ENCODE measurements at places on chromosomes 2 and 18.

GRCh38 chr2:128727404-128727803 is 408.7 kb upstream of the HS6ST1 start:
- DNase-seq, result no peak

DNA sequence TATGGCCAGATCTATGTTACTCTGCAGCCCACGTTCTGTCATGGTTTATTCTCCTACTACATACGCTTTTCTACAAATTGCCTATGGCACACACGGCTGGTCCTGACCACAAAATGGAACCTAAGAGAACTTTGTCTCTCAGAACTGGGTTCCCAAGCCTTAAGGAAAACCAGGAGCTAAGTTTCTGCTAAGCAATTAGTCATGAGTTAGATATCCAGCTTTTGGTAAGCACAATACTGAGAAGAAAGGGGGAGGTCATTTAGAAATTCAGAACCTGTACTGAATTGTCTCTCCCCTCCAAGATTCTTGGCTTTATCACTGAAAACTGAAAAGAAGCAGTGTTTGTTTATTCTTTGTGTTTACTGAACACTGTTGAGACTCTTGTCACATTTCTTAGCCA is 283.5 kb upstream of the TANK start:
- no peak for DNase-seq

DNA sequence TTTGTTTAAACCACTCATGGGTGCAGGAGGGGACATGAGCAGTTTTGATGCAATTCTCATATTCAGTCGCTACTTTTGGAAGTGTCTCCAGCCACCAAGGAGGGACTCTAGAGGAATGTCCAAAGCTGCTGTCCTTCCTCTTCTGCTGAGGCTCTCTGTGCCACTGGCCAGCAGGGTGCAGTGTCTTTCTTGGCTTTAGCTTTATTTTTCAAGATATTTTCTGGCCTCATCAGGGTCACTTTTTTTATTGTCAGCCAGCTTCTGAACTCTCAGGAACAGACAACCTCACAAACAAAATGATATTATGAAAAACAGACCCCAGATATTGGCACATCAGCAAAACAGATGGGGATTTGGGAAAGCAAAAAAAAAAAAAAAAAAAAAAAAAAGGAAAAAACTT is 289.3 kb upstream of the ZSWIM2 start:
- DNase-seq, result no peak

- DNase-seq, result no peak
Observed at GRCh38 chr18:77037567-77037966, 95.0 kb downstream of the MBP start.

DNA sequence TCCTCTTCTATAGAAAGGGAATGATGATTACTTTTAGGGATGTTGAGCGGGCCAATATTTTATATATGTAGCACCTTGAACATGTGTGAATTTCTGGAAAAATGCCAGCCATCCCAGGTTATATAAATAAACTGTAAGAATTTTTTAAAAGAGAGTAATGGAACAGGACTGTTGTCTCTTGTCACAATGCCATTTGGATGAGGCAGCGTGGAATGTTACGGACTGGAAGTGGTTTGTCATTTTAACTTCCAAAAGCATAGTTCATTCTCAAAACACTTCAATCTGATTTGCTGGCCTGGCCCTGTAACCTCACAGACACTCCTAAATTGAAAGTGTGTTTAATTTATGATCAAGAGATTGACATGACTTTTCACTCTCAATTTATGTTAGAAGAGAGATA is 70.8 kb downstream of the TPGS2 start:
- no peak for DNase-seq

DNA sequence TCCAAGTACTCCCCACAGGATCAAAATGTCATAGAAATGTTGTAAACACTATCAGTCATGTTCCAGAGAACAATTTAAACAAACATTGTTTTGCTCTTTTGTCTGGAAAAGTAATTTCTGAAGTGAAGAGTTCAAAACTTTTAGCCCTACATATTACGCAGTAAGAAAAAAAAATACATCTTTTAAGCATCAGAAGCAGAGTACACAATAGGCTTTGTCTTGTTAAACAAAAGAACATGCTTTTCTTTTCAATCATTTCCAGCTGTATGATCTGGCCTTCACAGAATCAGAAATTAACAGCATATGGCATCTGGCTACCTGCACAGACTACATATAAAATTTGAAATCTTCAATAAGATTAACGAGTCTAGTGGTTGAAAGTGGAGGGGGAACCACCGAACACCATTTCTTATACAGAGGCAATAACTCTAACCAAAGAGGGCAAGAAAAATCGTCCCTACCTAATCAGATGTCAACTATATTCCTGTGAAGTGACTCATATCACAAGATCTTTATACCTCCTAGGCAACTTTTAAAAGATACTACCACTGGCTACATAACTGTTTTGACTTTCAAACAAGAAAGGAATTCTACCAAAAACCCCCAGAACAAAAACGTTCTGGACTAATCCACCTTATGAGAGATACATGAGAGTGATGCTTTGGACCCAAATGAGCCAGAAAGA is 149.3 kb downstream of the EXOC6B start:
- DNase-seq, result no peak

- DNase-seq, result no peak
Observed at GRCh38 chr2:207394812-207395534, 134.8 kb upstream of the CREB1 start.

- DNase-seq, result no peak
Observed at GRCh38 chr2:172772633-172773032, 37.0 kb downstream of the RAPGEF4 start.

- no peak for DNase-seq
Observed at GRCh38 chr2:34547900-34548299, 948.8 kb upstream of the FAM98A start.

DNA sequence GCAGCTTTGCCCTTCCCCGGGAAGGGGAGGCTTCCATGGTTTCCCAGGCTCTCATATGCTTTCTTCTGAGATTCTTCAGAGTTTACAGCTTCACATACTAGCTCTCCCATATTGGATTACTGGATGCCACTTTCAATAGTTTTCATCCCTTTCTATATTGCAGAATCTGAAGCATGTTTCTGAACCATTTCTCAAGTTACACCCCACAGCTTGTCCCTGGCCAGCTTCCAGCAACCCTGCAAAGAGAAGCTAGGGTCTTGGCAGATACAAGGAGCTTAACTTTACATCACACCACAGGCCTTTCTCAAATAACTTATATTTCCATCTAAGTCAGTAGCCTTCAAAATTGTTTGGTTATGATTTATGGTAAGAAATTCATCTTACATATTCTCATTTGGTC is 39.6 kb downstream of the LHCGR start:
- no peak for DNase-seq

DNA sequence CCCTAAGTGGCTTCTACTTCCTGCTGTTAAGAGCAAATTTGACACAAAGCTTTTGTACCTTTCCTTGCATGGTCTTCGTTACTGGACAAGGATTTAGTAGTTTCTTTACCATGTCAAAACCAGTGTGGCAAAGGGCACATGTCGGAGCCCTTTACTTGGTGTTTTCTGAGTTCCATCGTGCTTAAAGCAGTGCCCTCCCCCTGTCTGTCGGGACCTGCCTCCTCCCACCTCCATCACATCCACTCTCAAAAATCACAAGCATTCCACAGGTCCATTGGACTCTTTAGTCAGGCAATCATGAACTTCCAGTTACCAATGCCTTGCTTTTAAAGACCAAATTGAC is 763 bp downstream of the CCDC141 start:
- no peak for DNase-seq

DNA sequence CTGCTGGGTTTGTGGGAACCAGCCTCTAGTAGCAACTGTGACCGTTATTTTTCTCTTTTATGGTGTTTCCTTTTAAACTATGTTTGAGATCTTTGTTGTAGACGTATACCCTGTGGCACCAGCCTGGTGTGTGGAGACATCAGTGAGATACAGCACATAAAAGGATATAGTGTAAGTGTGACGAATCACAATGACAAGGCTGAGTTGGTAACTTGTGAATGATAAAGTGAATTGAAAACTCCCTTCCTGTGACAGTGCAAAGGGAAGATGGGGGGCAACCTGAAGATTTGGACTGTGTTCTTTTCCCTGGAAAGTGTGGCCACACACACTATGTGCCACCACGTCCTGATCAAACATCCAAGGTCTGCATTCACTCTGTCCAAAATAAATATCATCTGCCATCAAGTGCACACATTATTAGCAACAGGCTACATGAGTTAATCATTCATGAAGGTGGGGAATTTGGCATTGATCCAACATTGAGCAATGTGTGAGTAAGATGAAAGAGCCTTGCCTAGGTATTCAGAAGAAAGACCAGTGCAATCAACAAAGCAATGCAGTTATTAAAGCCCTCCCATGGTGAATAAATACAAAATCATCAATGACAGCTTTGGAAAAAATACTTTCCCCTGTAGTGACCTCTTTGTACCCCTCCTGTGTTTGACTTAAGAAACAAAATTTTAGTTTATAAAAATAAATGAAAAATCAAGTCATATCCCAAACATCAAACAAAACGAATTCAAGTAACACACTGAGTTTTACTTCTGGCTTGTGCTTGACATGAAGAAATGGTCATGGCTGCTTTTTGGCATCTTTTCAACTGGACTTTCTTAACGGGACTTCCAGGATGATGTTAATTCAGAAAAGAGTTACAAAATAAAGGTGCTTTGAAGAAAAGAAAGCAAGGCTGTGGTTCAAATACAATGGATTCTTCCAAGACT is 1280.5 kb upstream of the ZEB2 start:
- DNase-seq, result peak; percentile 69

DNA sequence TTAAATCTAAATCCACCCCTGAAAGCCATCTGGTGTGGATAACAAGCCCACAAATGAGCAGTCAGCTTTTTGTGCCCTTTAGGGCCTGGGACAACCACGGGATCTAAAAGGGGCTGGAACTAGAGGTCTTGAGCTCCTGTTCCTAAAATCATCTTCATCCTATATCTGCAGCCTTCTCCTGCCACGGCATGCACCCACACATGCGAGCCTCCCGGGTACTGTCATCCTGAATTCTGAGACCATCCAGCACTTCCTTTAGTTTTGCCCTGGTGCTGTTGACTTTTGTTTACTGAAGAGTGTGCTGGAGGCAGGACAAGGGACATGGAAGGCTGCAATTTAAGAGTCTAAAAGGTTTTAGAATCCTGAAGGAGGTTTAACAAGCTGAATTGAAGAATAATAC is 183.2 kb downstream of the FAM210A start:
- no peak for DNase-seq

DNA sequence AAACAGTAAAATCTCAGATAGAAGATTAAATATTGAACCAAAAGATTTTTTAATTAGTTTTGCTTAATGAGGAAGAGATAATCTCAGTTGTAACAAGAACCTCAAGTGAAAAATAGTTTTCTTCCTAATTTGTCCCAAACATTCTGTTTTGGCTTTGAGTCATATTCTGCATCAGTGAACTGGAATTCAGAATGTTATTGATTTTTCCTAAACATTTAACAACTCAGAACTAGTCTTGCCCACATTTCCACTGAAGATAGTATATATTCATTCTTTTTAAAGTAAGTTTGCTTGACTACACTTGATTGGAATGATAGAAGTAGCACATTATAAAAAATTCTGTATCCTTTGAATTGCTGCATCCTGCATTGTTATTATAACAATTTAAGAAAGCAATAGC is 85.7 kb upstream of the UGP2 start:
- DNase-seq, result no peak

GRCh38 chr2:58156780-58157179 is 84.3 kb downstream of the FANCL start:
- no peak for DNase-seq

DNA sequence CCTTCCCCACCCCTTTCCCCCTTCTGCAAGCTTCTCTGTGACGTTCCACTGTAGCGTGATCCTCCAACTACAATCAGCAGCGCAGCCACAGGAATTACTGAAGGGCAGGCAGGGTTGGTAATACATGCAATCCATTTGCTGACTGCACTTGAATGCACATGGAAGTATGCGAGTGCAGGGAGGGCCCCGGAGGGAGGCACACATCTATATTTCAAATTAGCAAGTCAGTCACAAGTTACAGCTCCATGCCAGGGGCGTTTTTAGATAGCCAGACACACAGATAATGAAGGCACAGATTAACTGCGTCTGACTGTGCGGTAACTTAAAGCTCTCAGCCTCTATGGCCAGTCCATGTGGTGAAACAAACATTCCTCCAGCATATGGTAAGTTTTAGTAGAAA is 209.2 kb upstream of the GATA6 start:
- DNase-seq, result no peak

- no peak for DNase-seq
Observed at GRCh38 chr2:233871432-233871831, 3.2 kb upstream of the MSL3B start.

- DNase-seq, result no peak
Observed at GRCh38 chr2:10675131-10675530, 14.6 kb downstream of the NOL10 start.

GRCh38 chr18:3524706-3525105 is 74.7 kb downstream of the TGIF1 start:
- DNase-seq, result no peak

- DNase-seq, result no peak
Observed at GRCh38 chr2:108776475-108776874, 10.1 kb upstream of the CCDC138 start.

GRCh38 chr2:238501311-238501710 is 74.6 kb downstream of the ASB1 start:
- no peak for DNase-seq

GRCh38 chr2:42125841-42126594 is 43.1 kb upstream of the EML4 start:
- no peak for DNase-seq

DNA sequence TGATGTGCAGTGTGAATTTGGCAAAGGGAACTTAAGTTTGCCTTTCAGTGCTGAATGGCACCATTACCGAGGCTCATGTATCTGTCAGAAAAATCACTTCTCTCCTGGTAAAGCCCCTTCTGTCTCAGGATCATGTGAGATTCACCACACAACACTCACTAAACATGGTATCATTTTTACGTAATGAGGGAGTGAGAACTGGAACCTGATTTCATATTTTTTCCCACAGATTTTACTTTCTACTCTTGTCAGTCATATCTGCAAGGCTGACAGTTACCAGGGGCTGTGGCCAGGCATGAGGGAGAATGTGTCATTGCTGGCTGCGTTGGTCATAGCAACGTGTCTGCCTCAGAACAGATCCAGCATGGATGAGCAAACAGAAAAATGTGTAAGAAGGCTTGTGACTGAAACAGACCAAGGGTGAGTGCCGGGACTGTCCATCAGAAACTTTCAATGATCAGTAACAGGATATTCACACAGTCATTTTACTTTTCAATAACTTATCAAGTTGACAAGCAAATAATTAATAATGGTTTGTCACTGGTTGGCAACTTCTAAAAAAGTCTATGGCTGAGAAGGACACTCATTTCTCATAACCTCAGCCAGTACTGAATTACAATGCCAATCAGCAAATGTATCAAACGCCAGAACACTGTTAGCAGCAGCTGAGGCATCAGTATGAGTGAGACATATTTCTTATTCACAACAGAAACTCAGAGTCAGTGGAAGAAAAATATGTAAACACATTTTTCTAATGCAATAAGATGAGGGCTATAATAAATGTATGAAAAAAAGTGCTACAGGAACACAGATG is 100.5 kb downstream of the CDC42EP3 start:
- no peak for DNase-seq

DNA sequence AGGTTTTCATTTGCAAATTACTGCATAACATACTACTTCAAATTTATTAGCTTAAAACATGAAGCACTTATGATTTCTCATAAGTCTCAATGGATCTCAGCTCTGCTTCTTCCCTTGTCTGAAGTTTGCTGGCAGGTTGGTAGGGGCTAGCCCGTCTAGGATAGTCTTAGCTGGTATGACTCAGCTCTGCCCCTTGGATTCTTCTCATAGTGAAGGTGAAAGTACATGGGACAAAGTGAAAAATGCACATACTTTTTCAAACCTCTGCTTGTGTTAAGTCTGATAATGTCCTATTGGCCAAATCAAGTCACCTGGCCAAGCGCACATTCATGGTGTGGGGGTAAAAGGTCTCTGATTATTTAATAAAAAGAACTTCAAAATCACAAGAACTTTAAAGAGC is 184.8 kb upstream of the VWC2L start:
- no peak for DNase-seq
